ENCODE measurements at places on chromosomes 2 and 18.

GRCh38 chr2:231069379-231070054 lies 12.8 kb downstream of the PSMD1 start:
- DNase-seq: no peak

DNA sequence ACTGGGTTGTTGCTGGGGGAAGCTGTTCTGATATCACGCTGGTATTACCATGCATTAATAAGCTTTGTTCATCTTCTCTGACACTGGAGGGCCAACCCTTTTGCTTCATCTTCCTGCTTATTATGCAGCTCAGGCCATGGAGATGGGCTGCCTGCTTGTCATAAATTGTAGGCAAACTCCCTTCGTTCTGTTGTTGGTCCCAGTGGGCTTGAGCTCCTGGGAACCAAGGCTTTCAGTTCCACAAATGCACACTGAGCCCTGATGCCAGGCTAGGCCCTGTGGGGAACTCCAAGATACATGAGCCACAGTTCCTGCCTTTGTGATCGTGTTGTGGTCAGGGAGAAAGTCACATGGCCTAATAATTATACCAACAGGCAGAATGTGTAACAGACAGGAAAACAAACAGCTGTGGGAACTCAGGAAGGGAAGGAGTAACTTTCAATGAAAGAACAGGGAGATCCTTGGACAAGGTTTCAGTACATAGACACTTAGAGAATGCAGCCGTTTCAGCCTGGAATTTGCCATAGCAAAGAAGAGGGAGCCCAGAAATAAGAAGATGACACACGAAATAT lies 49.0 kb upstream of the BCL2L11 start:
- no peak for DNase-seq

DNA sequence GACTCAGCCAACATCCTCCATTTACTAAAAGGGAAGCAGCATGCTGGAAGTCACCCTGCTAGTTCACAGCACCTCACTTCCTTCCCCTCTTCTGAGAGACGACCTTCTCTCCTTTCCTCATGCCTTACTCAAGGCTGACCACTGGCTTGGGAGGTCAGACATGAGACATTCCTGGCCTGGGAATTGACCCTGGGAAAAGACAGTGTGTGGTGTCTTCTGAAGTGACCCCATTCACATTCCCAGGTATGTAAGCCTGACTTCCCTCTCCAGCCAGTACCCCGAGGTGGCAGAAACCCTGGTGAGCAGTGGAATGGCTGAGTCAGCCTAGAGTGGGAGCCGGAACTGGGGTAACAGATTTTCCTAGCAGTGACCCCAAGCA lies 92.4 kb downstream of the PLB1 start:
- peak; percentile 37 for DNase-seq

DNA sequence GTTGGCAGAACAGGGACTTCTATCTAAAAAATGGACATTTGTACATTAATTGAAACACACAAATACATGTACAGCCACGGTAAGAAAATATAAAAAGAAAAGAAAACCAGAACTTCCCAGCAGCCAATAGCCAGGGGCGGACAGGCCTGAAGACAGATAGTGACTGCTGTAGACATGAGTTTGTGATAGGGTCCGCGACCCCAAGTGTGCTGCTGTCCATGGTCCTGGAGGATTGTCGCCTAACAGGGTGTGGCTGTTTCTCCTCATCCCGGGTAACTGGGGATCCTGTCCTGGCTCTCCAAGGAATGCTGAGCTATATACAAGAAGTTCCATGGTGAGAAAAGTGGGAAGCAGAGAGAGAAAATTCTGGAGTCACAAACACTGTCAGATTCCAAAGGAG lies 266.5 kb upstream of the SALL3 start:
- no peak for DNase-seq

DNA sequence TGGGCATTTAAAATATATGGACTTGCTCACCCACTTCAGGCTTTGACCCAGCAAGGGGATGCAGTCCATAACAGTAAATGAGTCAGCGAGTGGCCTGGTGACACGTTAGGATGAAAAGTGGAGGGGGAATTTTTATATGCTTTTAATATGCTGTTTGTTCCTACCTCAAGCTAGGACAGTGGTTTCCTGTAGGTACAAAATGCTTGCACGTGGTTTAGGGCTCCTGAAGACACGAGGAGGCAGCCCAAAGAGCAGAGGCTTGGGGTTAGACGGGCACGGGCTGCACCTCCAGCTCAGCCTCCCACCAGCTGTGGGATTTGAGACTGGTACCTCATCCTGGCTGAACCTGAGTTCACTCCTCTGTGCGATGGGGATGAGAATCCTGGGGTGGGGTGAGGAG lies 306.2 kb upstream of the CXCR4 start:
- DNase-seq: no peak

DNA sequence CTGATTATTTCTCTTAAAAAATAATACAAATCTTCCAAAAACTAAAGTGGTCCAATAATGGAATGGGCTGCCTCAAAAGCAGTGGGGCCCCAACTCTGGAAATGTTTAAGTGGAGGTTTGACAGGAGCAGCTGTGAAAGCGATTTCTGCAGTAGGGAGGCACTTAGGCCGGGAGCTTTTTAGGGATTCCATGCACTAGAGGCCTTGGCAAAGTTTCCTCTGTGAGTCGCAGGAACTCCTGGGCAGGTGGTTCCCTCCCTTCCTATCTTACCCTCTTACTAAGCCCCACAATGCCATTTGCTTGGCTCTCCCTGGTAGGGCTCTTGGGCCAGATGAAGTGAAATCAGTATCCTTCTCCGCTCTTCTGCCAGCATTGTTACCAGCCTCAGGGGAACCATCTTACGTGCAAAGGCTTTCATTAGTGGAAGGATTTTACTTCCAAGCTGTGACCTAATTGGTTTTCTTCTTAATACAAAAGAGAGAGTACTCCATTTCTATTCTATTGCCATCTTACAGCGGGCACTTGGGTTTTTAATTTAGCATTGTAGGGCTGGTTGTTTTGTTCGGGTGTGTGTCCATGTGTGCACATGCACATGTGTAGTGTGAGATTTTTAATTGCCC lies 34.3 kb upstream of the C18orf32 start:
- no peak for DNase-seq

DNA sequence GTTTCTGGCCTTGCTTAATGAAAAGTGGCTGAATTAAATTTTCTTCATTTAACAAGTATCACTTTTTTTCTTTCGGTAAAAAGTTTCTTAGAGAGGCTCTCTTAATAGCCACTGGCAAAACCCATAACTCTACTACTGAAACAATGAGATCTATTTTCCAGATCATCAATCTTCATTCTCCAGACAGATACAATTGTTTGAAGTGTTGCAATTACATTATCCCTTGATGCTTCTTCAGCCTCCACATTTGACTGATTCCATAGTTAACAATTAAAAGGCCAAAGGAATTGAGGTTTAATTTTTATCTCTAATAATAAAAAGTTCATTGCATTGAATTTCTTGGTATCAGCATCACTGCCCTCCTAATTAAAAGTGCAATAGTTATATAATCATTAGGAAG lies 176.3 kb downstream of the ZNF385B start:
- no peak for DNase-seq

DNA sequence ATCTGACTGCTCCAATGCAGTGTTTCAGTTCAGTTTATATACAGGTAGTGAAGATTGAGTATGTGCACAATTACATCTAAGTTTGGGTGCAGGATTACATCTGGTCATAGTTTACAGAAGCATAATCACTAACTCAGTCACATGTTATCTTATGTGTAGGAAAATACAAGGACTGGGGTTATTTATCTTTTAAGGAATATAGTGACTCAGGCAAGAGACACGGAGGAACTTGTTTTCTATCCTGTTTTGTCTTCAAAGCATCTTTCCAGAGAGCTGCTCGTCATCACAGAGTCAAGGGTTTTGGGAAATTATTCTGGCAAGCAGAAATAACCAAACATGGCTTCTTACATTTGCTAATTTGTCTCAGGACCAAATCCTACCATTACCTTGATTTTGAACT lies 1371.5 kb upstream of the TMEFF2 start:
- no peak for DNase-seq

- DNase-seq: no peak
These were observed 74.5 kb downstream of the DTNB start for GRCh38 chr2:25598911-25599310.

DNA sequence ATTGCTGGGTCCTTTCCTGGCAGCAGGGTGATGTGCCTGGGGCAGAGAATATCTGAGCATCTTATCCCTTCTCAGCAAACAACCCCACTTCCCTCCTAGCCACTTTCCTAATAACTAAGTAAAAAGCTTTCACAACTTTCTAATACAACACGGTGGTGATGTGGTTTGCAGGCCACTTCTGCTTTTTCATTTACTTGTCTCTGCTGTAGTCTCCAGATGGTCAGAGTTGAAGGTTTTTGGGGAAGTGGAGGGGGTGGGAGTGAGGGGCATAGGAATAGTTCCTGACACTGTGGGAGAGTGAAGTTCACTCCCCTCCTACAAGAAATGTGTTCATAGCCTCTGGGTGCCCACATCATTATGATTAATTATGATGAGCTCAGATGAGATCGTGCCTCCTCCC lies 11.6 kb downstream of the OXER1 start:
- DNase-seq: no peak

DNA sequence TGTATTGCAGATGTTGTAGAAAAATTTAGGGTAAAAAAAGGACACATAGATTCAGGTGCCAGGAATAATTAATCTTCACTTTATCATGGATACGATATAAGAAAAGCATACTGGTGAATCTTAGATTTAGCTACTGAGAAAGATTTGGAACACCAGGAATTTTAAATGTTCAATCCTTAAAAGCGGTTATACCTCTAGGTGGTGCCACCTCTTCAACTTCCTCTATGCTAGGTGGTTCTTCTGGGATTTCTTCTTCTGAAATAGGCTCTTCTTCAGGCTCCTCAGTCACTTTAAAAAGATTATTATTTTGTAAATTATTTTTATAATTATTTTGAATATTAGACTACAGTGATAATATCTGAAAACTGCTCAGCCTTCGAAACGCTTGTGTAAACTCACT lies 133.1 kb downstream of the TTN start:
- DNase-seq: no peak

- DNase-seq: no peak
These were observed 18.1 kb upstream of the MGAT4A start for GRCh38 chr2:98749066-98749450.

- DNase-seq: no peak
These were observed 565.6 kb downstream of the TMEM182 start for GRCh38 chr2:103327386-103327785.

- no peak for DNase-seq
These were observed 174.6 kb upstream of the TPO start for GRCh38 chr2:1238598-1239138.

DNA sequence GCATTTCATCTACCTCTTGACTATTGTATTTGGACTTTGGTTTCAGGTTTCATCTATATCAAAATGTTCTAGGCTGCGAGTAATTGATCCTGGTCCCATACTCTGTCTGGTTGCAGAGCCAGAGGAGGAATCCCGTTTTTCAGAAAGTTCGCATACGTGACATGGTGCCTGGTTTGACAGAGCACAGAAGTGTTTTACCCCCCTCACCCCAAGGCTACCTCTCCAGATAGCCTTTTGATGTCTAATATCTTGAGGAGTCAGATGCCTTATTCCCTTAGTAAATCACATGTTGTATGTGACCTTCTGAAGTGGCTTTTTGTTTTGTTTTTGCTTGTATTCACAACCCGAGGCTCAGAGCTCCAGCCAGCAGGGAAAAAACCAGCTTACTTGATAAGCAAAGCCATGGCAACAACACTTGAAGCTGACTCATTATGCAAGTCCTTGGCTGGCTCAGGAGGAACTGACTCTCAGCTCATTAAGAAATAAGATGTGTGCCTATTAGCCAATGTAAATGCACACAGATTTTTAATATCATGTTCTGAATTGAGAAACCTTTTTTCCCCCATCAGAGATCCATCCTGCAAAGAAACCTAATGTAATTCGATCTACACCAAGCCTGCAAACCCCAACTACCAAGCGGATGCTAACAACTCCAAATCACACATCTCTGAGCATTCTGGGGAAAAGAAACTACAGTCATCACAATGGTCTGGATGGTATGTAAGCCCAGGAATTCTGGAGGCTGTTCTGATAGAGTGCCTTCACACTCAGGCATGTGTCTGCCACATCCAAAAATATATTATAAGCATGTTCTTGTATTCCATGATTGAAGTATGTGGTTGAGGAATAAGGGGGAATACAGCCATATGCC lies 41.4 kb downstream of the OXER1 start:
- no peak for DNase-seq

DNA sequence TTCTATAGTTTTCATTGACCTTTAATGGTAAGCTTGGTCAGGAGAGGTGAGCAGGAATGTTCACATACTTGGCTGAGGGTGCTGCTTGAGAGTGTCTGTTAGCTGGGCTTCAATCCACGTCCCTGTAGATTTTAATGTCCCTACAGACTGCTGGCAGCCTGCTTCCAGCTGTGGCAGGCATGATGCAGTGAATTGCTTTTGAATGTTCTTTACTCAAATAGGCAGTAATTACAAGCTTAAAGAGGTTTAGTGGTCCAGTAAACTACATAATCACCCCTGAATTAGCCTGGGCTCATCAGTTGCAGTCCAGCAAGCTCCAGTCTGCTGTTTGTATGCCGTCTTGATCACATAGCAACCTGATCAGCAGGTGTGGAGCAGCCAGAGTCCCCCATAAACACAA lies 102.1 kb downstream of the MEIS1 start:
- no peak for DNase-seq

DNA sequence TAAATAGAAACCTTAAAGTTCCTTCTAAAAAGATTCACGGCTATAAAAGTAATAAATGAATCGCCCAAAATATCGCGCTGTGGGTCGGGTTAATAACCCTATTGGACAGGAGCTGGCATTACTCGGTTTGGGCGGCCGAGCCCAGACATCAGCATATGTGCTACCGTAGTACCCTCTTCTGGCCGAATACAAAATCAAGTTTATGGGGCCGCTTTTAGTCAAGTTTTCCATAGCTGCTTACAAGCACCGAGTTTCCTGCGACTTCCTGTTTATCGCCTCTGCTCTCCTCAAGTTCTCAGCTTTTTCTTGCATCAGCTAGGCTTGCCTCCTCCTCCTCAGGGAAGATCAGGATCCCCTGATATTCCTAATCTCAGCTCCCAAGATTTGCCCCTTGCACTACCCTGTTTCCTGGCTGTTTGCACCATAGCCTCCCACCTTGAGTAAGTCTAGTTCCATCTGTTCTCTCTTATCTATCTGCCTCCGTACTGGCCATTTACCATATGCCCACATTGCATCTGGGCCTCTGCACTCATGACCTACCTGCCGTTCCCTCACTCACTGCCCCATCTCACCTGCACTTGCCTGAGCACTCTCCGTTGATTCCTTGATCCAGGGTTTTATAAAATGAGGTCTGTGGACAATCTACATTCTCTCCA lies 56.1 kb downstream of the SLC35F5 start:
- peak; percentile 52 for DNase-seq

- DNase-seq: no peak
These were observed 7.6 kb downstream of the NMUR1 start for GRCh38 chr2:231522418-231523180.
